CMK (cell line): ENCODE measurements at places on chromosomes 12 and 14.

- no peak for DNase-seq
Measured at GRCh38 chr14:96287856-96288255, 31.8 kb downstream of the BDKRB1 start.

DNA sequence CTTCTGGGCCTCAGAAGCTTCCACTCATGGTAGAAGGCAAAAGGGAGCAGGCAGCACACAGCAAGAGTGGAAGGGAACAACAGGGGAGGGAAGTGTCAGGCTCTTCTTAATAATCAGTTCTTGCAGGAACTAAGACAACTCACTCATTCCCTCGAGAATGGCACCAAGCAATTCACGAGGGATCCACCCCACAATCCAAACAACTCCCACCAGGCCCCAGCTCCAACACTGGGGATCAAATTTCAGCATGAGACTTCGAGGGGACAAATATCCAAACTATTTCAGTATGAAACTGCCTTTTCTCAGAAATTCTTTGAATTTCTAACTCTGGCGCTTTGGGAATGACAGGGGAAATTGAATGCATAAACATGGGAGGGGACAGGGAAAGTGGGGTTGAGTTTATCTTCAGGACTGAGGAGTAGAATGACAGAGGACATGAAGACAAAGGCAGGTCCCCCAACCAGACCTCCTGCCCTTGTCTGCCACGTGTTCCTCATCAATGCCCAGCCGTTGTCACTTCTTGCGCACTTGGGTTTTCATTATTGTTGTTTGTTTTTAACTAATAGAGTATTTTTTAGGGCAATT lies 24.6 kb upstream of the APOF start:
- DNase-seq, result no peak

- DNase-seq, result no peak
Measured at GRCh38 chr12:78040111-78040510, 209.4 kb downstream of the NAV3 start.

- no peak for DNase-seq
Measured at GRCh38 chr12:68856510-68856909, 48.5 kb downstream of the MDM2 start.

GRCh38 chr14:71883094-71883493 lies 49.1 kb upstream of the RGS6 start:
- no peak for DNase-seq

DNA sequence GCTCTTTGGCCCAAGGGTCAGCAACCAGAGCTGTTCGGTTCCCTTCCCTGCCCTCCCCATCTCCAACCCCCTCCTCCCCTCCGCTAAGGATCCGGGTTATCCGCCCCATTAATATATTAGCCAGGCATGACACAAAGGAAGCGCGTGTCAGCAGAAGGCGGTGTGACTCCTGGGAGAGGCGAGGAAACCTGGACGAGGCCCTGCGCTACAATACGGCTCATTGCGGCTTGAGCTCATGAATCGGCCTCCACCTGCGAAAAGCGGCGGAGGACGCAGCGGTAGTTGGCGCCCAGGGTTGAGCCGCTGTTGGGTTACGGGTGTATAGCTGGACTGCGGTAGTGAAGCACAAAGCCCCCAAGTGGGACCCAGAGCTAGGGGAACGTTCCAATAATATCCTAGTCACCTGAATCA lies 9.9 kb downstream of the FOXA1 start:
- no peak for DNase-seq

DNA sequence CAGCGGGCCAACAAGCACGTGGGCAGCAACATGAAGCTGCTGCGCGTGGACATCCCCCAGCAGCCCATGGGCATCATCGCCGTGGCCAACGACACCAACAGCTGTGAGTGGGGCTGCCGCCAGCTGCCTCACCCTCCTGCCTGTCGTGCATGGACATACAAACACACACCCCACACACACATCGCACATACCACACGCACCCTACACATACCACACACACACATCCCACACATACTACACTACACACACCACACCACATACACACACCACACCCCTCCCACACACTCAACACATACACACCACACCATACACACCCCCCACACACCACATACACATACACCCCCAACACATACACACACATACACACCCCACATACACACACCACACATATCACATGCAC lies 25.2 kb upstream of the NXPH4 start:
- DNase-seq, result no peak

DNA sequence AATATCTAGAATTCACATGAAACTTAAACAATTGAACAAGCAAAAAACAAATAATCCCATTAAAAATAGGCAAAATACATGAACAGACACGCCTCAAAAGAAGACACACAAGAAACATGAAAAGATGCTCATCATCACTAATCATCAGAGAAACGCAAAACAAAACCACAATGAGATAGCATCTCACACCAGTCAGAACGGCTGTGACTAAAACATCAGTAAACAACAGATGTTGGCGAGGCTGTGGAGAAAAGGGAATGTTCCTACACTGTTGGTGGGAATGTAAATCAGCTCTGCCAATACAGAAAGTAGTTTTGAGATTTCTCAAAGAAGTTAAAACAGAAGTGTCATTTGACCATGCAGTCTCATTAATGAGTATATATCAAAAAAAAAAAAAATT lies 121.3 kb downstream of the PTPRO start:
- no peak for DNase-seq

DNA sequence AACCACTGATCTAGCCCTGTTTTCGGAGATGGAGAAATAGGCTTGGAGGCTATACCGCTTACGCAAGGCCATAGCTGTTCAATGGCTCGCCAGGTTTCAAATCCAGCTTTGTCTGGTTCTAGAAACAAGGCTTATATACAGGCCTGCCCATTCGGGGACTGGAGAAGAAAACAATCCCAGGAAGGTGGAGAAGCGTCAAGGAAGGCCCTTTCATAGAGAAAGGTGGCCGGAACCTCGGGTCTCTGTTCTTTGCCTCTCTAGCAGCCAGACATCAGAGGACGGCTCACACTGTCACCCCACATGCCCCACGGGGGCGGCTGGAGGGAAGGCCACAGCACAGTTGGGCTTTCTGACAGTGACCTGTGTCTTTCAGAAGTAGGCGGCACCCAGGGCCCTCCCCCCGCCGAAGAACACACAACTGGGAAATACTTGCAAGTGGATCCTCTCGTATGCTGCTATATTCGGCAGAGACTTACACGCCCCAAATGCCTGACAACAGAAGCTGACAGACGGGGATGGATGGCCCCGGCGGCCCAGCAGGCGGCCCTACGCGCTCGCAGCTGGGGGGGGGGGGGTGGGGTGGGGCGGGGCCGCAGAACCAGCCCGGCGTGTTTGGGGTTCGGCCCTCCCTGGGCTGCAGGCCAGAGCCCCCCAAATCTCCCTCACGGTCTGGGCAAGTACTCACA lies 4.5 kb upstream of the SETD1B start:
- DNase-seq, result no peak

DNA sequence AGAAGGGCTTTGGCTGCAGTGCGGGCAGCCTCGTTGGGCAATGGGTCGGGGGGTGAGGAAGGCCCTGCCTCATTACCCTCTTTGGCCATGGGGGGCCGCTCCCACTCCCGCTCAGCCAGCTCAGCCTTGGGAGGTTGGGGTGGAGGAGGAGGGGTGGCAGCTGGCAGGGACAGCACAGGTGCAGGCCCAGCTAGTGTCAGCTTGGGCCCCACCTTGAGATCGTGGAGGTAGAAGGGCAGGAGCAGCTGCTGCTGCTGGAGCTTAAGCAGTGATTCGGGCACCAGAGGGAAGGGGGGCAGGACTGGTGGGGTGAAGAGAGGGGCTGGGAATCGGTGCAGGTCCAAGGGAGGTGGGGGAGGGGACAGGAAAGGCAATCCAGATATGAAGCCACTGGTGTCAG lies 26.0 kb downstream of the ZFHX2 start:
- DNase-seq, result no peak

- no peak for DNase-seq
Measured at GRCh38 chr12:68633614-68634558, 23.2 kb downstream of the RAP1B start.

DNA sequence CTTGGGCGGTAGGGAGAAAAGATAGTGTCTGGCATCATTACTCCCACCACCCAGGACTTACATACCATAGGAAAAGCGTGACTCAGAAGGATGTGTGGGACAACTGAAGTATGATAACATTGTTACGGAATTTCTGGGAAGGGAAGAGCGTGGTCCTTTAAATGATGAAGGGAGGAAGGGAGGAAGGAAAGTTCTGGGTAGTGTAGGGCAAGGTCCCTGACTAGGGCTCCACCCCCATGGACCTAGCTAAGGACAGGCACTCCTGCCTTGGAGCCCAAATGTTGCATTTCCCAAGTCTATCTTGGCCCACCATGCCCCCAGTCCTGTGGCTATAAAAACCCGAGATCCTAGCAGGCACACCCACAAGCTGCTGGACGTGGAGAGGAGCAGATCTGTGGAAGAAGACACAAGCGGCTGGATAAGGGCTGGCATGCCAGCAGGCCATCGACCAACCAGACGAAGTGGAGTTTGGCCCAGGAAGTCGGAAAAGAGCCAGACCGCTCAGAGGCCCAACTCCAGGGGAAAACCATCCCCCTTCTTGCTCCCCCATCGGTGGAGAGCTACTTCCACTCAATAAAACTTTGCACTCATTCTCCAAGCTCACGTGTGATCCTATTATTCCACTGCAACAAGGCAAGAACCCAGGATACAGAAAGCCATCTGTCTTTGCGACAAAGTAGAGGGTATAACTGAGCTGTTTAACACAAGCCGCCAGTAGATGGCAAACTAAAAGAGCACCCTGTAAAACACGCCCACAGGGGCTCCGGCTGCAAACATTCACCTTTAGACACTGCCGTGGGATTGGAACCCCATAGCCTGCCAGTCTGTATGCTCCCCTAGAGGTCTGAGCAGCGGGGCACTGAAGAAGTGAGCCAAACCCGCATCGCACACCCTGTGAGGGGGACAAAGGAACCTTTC lies 23.0 kb upstream of the RAB21 start:
- DNase-seq, result no peak

GRCh38 chr12:12563290-12563928 lies 746 bp upstream of the DUSP16 start:
- no peak for DNase-seq

DNA sequence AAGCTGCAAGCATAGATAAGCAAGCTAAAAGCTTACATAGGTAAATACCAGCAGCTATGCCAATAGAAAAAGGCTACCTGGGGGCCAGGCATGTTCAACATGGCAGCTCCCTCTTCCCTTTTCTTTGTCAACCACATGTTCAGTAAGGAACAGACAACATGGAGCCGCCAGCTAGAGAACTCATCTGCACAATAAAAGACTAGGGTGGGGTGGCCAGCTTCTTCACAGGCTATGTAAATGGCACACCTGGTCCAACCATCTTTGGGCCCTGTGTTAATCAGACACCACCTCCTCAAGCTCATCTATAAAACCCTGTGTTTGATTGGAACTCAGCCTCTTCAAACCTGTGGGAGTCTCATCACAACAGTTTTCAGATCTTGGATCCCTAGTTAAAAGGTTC lies 129.7 kb upstream of the TMPO start:
- DNase-seq, result no peak

DNA sequence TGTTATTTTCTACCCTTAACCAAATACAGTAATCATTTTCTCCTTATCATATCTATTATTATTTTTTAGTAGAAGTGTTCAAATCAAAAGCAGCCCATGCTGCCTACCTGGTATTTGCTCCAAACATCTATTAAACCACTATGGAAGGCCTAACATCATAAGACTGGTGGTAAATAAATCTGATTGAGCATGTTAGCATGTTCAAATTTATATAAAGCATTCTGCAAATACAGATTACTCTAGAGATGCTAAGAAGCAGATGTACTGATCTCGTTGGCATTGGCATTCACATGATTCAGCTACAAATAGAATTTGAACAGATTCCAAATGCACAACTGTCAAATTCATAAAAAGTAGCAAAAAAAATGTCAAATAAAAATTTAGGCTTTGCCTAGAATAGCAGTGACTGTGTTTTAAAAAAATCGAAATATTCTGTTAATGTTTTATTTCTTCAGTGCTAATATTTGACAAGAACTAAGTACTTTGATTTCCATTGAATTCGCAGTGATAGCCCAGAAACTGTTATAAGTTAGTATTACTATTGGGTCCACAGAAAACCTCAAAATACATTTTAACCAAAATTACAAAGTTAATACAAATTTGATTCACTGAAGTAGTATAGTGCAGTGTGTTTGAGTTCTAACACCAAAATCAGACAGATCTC lies 9.4 kb upstream of the OSBPL8 start:
- DNase-seq, result no peak

DNA sequence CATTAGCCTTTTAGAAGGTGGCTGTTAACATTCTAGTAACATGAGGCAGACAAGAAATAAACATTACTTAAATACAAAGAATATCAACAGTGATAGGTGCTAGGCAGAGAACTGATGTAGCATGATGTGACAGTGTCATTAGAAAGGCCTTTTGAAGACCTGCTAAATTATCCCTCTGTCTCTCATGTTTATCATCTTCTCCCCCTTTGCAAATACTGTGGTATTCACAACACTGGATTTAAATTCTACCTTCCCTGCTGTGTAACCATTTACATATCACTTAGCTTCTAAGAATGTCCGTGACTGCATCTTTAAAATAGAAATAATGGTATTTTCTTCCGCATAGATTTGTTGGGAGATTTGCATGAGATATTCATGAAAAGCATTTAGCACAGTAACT lies 74.4 kb upstream of the CLEC14A start:
- DNase-seq, result no peak

- no peak for DNase-seq
Measured at GRCh38 chr12:20501958-20502357, 133.6 kb downstream of the PDE3A start.

- DNase-seq, result no peak
Measured at GRCh38 chr14:73802431-73803188, 49.0 kb upstream of the PTGR2 start.

DNA sequence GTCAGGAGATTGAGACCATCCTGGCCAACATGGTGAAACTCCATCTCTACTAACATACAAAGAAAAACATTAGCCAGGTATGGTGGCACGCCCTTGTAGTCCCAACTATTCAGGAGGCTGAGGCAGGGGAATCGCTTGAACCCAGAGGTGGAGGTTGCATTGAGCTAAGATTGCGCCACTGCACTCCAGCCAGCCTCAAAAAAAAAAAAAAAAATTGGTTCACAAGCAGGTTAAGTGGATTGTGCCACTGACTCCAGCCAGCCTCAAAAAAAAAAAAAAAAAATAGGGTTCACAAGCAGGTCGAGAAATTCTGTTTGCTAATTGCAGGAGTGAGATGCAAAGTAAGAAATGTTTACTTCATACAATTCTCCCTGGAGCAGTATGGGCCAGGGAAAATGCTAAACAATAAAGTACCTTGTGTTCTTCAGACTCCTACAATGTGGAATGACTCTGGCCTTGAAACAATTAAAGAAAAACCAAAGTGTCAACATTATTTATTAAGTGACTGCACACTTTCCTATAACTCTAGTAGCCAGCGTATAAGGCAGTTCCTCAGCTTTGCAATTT lies 6.1 kb downstream of the EDDM3B start:
- no peak for DNase-seq

DNA sequence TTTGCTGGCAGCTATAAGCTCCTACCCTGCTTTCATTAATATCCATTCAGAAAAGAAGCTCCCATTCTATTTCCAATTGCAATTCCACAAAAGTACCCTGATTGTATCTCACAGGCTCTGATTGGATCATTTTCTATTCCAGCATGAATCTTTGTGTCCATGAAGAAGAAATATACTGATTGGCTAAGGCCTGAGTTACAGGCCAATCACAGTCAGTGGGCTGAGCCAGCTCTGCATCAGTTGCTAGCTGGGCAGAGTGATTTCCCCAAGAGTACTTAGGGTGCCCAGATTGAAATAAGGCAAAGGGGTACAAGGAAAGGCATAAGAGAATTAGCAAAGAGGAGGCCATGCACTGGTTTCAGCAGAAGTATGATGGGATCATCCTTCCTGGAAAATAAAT lies 14.4 kb downstream of the ART4 start:
- no peak for DNase-seq

GRCh38 chr12:15205341-15206010 lies 15.7 kb downstream of the RERG start:
- DNase-seq, result no peak
